DMS153 (cell line): ENCODE measurements at places on chromosomes 4 and X.

DNA sequence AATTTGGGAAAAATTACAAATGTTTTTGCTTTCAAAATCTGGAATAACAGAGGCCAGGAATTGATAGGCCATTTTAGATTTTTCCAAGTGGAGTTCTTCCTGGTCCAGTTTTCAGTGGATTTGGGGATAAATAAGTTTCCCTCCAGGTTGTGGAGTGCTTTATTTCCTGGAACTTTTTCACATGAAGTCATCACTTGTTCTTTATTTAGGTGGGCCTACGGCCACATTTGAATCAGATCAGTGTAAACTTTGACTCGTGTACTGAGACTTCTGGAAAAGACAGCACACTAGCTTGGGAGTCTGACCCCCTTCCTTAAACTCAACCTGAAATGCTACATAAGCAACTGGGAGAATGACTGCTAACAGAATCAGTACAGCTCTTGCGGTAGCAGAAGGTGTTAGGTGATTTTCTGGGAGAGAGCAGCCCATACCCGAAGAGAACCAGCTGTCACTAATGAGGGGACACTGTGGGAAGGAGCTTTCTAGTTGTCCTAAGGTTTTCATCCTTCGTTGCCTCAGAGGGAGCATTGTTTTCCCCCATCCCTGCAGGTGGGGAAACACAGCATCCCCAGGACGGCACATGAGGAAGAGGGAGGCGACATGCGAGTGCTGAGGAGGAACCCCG lies 235.2 kb upstream of the FAT1 start:
- DNase-seq = no peak

DNA sequence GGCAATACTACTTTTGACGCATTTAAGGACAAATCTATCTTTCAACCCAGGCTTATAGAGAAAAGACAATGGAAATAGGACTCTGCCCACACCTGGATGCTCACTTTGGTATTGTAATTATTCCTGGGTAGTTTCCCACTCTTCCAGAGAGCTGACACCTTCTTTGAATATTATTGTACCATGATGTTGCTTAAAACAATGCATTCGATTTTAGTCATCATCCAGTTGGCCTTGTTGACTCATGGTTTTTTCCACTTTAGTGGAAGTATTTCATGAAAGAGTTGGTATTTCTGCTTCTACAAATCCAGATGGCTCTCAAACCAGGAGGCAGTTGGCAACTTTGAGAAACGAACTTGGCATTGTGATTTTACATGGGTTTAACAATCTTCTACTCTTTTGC lies 124.2 kb downstream of the ENOX2 start:
- no peak for DNase-seq

DNA sequence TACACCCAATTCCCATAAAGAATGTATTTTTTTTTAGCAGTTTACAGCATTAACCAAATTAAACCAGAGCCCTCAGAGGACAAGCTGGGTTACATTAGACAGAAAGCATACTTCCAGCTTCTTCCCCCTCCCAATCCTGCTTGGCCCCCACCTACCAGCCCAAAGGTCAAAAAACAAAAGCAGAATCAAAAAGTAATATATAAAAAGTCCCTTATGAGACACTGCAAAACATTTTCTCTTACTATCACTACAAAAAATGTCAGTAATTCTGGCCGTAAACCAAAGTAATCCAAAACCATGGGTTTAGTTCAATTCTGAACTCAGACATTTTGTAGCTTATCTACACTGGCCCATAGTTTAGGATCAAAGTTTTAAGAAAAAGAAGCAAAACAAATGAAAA lies 38.0 kb downstream of the APBB2 start:
- DNase-seq = no peak

DNA sequence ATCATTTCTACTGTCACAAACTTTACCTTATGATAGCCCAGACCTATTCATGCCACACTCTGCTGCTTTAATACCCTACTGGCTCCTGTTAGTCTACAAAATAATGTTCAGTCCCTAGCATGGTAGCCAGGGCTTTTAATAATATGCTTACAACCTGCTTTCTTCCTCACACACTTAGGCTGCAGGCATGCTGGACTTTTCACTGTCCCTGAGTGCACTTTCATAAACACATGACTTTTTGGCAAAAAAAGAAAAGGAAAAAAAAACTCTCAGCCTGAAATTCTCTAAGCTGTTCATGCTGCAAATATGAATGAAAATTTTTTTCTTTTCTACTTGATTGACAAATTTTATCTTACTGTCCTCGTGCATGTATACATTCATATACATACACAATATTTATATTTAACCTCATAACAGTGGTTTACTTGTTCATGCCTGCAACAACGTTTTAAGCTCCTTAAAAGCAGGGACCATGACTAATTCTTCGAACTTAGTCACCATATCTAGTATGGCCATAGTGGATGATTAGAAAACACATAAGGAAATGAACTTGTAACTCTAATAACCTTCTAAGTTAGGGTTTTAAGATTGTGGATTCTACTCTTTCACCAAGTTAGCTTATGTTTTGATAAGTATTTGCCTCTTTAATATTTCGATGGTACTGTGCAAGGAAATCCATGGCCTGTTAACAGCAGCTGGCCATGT lies 229.5 kb downstream of the SPCS3 start:
- no peak for DNase-seq
